Naive thymus-derived CD4-positive, alpha-beta T cell (primary cell): ENCODE measurements at places on chromosomes 2 and 18. TPM values are rescaled to one million over a fixed set of nuclear protein-coding genes. Genes with fewer than 3 reads are reported as not detected.

ZNF516 gene
- total RNA-seq, result 60.4 TPM

OSBPL6 gene
- total RNA-seq, result 0.40 TPM

UGT1A3 gene
- total RNA-seq, result not detected

USP14 gene
- total RNA-seq, result 39.2 TPM

CDK15 gene
- total RNA-seq, result not detected in 2 replicates

TEKT4 gene
- total RNA-seq, result not detected

DNA sequence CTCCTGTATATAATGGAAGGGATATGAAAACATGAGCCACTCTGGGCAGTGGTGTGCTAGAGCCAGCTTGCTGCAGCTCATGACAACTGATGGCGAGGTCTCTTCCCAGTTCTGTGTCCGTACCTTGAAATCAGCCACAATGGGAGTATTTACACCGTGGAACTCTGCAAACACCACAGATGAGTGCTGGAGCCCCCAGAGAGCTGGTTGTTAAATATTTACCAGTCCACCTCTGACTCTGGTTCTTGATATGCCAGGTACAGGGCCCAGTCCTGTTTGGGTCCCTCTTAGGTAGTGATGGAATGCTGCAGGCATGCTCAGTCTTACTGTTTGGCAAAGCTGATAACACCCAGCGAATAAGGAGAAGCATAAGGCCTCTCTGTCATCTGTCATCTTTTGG, 116.1 kb upstream of the GLI2 start:
- no peak for DNase-seq
- no peaks in the 10 kb centered on the region for H3K4me1 ChIP-seq
- no peak overlapping the region for H3K4me3 ChIP-seq
- no peaks in the 10 kb centered on the region for H3K36me3 ChIP-seq

GRCh38 chr2:636641-637405, 40.4 kb downstream of the TMEM18 start:
- H3K36me3 ChIP-seq, result no peaks in the 10 kb centered on the region
- peak overlapping the region; percentile 59 for H3K27ac ChIP-seq
- peak; percentile 47 for DNase-seq
- no peaks in the 10 kb centered on the region for H3K4me1 ChIP-seq

GRCh38 chr2:164719996-164720941, 99.0 kb upstream of the GRB14 start:
- no peaks in the 10 kb centered on the region for H3K27me3 ChIP-seq
- no peak overlapping the region for H3K4me3 ChIP-seq
- DNase-seq, result no peak
- no peak overlapping the region for H3K27ac ChIP-seq

DNA sequence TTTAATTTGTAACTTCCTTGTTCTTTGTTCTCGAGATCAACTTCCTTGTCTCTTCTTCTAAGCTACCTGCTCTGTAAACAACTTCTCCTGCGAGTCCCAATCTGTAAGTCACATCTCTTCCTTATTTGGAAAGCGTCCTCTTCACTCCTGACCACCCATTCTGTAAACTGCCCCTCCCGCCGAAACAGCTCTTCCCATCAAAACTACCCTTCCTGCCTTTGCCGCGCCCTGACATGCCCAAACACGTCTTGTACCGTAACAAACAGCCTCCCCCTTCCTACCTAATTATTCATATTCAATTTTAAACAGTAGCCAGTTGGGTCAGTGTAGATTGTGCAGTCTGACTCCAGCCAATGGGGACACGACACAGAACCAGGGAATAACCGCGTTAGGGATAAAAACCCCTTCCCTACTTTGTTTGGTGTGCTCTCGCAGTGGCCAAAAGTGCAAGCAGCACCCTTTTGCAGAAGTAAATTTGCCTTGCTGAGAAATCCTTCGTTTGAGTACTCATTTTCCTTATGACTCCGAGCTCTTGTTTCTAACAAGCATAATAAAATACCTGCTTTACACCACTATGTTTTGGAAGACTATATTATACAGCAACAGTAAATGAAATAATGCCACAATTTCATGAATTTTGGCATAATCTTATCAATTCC, 39.8 kb downstream of the PIAS2 start:
- no peak for DNase-seq
- H3K36me3 ChIP-seq, result peaks cover 28% of the 10 kb centered on the region
- H3K27me3 ChIP-seq, result no peaks in the 10 kb centered on the region
